ENCODE measurements at places on chromosomes 7 and 10.

DNA sequence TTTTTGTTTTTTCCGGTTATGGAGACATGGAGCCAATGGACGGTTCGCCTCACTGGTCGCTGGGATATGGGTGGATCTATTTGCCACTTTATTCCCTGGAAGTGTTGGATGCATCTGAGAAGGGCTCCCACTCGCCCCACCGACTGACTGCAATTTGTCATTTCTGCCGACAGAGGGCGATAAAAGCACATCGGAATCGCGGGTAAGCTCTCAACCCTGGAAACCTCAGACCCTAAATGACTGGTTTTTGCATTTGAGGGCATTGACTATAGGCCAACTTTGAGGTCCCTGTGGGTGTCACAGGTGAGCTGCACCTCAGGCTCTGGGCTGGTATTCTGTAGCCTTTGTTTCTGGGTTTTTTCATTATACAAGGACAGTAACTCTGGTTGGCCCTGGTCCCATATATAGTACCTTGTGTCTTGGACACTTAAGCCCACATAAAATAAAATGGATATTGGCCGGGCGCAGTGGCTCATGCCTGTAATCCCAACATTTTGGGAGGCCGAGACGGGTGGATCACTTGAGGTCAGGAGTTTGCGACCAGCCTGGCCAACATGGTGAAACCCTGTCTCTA, 11.9 kb upstream of the OPALIN start:
- DNase-seq = peak; percentile 71

GRCh38 chr10:22086730-22087401, 83.3 kb upstream of the DNAJC1 start:
- DNase-seq = peak; percentile 94

DNA sequence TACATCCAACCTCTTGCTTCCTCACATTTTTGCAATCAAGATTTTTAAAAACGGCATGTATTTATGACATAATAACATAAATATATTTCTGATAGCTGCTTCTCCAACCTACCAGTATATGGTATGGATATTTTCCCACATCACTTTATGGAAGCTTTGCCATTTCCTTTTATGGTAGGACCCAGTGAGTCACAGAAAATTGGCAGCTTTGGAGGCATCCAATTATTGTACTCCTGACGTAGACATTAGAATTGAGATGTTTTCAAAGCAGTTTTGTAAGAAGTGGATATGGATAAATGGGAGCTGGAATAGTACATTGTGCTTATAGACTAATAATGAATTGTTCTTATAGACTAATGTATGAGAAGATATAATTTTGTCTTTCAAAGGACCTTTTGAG, 23.8 kb upstream of the BICC1 start:
- no peak for DNase-seq

DNA sequence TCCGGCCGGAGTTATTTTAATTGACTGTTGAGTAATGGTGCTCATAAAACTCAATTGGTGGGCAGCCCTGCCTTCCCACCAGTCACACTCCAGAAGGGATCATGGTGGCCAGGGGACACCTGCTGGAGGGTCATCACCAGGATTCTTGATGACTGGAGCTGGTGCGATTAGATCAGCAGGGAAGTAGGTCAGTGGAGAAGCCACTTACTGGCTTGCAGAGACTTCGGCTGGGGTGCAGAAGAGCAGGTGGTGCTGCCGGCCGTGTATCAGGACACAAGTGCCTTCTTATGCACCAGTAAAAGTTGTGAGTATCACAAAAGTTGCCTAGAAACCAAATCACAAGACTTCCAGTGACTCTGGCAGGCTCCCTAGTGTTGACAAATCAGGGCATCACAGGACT, 82.6 kb upstream of the CHCHD3 start:
- DNase-seq = no peak

DNA sequence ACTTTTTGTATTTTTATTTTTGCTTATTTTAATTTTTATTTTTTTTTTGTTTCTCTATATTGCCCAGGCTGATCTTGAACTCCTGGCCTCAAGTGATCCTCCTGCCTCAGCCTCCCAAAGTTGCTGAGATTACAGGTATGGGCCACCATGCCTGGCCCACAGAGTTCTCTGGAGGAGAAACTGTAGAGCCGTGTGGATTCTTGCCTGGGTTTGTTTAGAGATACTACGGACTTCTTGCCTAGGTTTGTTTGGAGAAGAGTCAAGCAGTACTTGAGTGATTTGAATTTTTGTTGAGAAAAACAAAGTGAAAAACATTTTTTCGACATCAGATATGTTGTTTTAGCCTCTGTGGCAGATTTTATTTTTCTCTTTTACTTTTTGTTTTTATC, 99.0 kb downstream of the CAMK1D start:
- DNase-seq = no peak

GRCh38 chr10:80522756-80523363, 14.8 kb upstream of the SH2D4B start:
- no peak for DNase-seq

GRCh38 chr10:100827819-100828737, 82.7 kb downstream of the PAX2 start:
- DNase-seq = peak; percentile 39

GRCh38 chr7:5388905-5389433, 34.7 kb downstream of the TNRC18 start:
- no peak for DNase-seq

DNA sequence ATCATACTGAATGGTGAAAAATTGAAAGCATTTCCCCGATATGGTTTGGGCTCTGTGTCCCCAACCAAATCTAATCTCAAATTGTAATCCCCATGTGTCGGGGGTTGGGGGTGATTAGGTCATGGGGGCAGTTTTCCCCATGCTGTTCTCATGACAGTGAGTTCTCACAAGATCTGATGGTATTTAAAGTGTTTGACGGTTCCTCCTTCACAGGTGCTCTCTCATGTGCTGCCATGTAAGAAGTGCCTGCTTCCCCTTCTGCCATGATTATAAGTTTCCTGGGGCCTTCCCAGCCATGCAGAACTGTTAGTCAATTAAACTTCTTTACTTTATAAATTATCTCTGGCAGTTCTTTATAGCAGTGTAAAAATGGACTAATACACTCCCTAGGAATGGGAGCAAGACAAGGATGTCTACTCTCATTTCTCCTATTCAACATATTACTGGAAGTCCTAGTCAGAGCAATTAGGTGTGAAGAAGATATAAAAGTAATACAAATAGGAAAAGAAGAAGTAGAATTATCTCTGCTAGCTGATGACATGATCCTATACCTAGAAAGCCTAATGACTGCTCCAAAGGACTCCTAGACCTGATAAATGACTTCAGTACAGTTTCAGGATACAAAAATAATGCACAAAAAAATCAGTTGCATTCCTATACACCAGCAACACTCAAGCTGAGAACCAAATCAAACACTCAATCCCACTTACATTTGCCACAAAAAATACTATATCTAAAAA, 260.6 kb downstream of the RNLS start:
- DNase-seq = no peak

GRCh38 chr10:75414527-75414926, 13.0 kb upstream of the ZNF503 start:
- DNase-seq = no peak

DNA sequence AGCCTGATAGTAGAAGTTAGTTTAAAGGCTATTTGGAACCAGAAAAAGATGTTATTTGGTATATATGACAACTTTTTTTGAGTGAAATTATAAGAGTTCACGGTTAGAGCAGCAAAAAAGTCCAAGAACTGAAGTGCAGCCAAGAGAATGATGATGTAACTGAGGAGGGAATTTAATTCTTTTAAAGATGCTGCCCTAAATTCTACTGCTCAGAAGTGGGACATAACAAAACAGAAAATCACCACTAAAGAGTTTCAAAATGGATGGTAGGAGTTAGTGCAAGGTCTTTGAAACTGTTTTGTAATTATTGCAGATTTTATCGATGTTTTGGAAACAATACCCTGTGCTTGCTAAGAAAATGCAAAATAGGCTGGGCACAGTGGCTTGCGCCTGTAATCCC, 6.5 kb downstream of the SAMD8 start:
- DNase-seq = no peak

DNA sequence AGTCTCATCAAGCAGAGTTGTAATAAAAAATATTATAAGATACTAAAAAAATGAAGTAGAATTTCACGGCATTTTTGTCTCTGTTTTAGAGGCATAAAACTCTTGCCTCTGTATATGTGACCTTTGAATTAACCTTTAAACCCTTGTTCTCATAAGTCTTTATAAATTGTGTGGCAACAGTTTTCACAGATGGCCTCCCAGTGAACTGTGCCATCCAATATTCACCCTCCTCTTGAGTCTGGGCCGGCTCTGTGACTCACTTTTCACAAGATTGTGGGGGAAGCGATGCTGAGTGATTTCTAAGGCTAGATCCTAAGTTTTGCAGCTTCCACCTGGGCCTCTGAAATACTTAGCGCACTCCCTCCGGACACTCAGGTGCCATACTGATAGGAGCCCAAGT, 4.6 kb upstream of the USP6NL start:
- no peak for DNase-seq
